ENCODE measurements at places on chromosomes 4 and X. TPM values are rescaled to one million over a fixed set of nuclear protein-coding genes. Genes with fewer than 3 reads are reported as not detected.

The SPARCL1 gene
- not detected for total RNA-seq

The UGT8 gene
- 18.5 TPM for total RNA-seq

DNA sequence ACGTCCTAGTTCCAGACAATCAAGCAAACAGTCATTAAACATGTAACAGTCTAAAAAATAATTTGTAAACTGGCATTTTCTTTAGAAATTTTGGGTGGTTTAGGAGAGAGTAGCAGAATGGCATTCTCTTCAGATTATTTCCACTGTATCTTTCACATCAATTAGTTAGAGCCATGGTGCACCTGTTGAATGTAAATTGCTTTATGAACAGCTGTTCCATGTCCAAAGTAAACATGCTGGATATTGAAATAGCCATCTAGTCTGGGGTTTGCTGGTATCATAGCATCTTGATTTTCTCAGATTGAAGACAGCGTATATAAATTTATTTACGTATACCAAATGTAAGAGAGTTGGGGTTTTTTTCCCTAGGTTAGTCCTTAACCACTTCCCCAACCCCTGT is 143.6 kb downstream of the RCHY1 start:
- no peak for DNase-seq

DNA sequence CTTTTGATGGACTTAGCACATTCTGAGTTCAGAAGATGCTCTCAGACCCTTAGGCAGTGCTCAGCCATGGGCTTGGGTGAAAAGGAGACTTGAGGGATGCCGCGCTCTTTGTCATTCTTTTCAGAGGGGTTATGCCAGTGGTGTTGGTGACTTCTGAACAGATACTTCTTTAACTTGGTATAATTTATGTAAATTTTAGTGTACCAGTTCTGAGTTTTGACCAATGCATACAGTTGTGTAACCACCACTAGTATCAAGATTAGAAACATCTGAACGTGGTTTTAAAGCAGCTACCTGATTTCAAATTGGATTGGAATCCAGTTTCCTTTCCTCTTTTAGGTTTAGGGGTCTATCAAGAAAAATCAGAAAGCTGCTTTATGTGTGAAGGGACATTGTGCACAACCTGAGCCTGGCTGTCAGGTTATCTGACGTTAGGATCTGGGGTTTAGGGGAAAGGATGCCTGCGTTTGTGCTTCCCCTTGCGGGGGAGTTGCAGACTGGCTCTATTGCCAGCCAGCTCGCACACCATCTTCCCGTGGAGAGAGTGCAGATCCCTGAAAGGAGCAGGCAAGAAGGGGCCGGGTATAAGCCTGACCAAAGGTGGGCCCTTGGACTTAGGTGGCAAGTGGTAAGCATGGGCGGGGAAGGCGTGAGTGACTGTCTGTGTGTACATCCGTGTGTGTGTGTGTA is 19.0 kb downstream of the SMS start:
- DNase-seq, result no peak

DNA sequence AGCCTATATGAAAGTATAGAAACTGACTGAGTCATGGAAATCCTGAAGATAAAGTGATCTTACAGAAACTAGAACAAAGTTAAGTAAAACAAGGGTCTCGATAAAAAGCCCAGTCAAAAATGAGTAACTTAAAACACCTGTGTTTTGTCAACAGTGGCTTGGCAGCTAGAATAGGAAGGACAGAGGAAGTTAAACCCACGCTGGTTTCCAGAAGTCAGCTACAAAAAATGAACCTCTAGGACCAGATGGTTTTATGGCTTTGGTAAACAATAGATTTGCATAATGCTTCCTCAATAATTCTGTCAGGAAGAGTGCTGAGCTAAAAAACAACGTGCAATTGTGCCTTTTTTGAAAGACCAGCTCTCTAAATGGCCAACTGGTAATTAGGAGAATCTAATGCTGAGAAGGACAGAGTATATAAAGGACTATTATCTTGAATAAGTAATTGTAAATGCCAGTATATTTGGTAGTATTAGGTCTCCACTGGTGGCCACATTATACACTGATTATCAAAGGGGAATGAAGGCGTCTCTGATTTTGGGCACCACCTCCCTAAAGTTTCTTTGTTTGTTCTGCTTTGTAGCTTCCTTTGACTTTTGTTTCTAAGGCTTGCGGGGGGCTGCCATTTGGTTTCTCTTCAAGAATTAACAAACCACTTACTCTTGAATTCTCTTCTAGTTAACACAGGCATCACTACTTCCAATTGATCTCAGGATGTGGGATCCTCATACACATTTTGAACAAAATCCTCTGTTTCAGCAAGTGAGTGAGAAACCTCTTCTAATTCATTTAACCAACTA is 72.2 kb upstream of the PPP3CA start:
- DNase-seq, result no peak

- no peak for DNase-seq
Measured at GRCh38 chrX:138986866-138987265, 275.3 kb upstream of the FGF13 start.

DNA sequence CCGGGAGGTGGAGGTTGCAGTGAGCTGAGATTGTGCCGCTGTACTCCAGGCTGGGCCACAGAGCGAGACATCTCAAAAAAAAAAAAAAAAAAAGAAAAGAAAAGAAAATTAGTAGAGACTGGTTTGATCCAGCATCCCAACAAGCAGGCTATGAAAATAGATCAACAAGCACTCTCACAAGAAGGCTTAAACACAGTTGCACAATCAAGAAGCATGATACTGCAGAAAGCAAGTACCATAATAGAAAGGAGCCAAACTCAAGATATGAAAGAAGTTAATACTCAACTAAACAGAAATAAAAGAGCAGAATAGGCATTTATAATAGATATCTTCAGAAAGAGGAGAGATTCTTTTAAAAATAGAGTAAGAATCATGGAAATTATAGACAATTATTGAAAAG is 10.6 kb downstream of the TLR6 start:
- no peak for DNase-seq

Measured in OCI-LY7 (cell line).